ENCODE measurements at places on chromosomes 1 and 21.

DNA sequence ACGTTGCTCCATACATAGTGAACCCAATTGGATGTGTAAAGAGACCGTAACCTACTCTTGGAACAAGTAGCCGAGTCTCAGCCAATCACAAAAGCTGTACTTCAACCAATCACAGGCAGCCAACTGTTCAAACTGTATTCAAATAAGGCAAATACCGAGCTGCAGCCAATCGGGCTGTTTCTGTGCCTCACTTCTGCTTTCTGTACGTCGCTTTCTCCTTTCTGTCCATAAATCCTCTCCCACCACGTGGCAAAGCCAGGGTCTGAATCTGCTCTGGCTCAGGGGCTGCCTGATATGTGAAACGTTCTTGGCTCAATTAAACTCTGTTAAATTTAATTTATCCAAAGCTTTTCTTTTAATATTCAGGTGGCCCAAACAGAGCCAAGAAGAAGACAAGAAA is 210.3 kb downstream of the URB2 start:
- no peak for DNase-seq

DNA sequence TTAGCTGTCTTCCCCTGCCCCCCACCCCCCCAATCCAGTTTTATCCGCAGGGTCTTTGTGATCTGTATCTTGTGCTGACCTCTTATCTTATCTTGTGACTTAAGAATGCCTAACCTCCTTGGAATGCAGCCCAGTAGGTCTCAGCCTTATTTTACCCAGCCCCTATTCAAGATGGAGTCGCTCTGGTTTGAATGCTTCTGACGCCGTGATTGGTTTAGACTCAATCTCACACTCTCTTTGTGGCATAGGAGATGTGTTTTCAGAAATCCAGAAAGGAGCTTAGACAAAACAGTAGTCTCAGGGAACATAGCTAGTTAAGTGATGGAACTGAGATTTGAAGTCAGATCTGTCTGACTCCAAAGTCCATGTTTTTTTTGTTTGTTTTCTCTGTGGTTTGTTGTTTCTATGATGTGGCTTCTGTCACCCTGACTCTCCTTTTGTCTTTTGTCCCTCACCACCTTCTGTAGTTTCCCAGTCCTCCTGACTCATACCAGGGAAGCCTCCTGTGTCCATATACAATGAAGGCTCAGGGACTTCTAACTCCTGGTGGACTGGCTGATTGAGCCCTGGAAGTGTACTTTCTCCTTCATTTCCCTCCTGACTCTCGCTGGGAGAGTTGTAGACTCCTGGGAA is 18.1 kb upstream of the USP24 start:
- DNase-seq, result no peak

DNA sequence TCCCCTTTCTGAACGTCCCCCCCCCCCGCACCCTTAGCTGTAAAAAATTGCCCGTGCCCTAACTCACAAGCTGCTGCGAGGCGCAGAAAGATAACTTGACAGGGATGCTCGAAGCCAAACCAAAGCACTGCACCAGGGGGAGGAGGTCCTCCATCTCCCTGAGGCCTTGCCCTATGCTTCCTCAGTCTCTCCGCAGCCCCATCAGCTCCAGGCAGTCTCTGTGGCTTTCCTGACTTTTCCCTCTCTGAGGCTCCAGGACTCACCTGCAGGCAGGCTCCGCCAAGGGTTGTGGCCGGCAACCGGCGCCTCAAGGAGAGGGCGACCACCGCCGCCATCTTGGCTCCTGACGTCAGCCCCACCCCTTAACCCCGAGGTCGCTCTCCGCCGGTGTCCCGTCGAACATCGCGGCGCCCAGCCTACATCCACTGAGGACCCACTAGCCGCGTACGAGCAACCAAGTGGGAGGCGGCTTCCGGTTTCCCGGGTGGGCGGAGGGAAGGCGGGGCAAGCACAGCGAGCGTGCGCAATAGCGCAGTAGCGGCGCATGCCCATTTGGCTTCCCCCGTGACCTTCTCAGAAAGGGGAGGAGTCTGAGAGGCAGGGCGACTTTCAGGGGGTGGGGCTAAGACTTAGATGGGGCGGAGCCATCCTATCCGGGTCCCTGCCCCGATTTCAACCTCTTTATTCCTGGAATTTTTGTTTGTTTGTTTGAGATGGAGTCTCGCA is at the start of gene SDHB:
Gene SDHB, minus strand, starts transcription at position 348 of the 726 bp plus-strand sequence. Its CDS starts 13 bp downstream, at position 335.
- peak; percentile 98 for DNase-seq

DNA sequence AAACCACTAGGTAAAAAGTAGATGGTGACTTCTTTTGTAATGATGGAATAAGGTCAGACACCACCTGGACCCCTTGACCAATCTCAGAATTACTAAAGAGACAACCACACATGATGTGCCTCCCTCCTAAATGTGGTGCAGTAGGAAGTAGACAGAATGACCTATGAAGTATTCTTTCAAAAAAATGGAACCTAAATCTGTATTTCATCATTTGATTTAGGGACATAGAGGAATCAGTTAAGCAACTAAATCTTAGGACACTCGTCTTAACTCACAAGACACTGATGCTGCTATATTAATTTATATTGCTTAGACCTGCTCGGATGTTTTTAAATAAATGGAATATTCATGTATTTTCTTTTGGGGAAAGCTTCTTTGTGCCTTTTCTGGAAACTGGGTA is 80.9 kb upstream of the IRF2BP2 start:
- no peak for DNase-seq

- DNase-seq, result no peak
Measured at GRCh38 chr1:212691561-212692071, 8.0 kb downstream of the BATF3 start.

DNA sequence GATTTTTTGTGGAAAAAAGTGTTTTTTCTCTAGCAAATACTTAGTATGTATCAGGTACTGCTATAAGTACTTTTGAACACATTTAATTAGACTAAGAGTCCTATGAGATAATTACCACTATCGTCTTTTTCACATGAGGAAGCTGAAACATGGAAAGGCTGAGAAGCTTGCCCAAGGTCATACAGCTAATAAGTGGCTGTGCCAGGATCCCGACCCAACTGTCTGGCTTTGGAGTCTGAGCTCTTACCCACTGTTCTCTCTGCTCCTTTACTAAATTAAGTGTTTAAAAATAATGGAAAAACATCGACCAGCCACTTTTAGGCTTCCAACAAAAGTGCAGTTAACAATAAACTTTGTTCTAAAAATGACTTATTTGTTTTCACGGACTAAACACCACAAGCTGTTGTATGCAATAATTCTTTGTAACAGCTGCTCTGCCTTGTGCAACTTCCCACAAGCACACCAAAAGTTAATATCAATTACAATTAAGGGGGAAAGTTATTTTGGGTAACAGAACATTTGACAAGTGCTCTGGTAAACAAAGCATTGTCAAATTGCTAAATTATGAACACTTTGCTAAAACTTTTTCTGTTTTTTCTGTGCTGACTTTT is 75.7 kb downstream of the CRB1 start:
- DNase-seq, result no peak

DNA sequence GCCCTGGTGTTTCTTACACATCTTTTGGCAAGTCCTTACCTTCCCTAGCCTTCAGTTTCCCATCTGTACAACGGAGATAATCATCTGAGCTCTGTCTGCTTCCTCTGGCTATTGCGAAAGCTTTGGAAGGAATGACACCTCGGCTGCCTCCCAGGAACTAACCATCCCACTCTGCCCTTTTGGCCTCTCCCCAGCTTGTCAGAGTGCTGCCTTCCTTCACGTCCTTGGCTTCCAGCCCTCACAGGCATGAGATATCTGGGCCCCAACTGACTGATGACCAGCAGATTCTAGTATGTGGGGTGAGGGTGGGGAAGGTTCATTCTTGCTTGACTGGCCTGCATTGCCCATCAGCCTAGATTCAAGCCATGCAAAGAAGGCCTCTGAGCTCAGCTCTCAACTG is 253.1 kb upstream of the FGGY start:
- DNase-seq, result peak; percentile 63

- peak; percentile 91 for DNase-seq
Measured at GRCh38 chr1:109546311-109547109, 1.9 kb upstream of the GNAI3 start.

- DNase-seq, result no peak
Measured at GRCh38 chr1:111884772-111885443, 104.6 kb downstream of the KCND3 start.

DNA sequence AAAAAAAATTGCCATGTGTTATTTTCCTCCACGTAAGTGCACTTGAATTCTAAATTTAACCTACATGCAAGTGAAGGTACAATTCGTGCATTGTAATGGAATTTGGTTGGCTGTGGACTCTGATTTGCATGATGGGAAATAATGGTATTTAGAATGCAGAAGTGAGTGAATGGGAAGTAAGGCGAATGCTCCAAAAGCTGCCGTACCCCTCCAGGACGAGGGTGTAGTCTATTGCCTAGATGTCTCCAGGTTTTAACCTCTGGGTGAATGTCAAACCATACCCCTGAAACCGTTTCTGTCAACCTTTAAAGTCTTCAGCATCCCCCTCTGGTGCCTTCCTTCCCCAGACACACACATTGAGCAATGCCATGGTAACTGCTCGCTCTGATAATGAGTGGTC is 44.5 kb downstream of the KIAA0040 start:
- no peak for DNase-seq

GRCh38 chr21:38434913-38435533 is 63.3 kb downstream of the ERG start:
- peak; percentile 39 for DNase-seq

DNA sequence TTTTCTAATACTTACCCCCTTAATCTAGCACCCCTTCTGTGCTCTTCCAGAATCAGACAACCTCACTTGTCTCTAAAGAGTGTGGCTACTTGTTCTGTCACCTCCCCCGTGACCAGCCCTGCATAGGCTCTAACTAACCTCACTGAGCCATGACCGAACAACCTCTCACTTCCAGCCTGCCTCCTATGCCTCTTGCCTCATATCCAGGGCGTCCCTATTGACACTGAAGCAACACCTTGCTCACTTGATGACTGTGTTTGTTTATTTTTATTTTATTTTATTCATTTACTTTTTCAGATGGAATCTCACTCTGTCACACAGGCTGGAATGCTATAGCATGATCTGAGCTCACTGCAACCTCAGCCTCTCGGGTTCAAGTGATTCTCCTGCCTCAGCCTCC is 235.1 kb upstream of the B3GALT2 start:
- no peak for DNase-seq

DNA sequence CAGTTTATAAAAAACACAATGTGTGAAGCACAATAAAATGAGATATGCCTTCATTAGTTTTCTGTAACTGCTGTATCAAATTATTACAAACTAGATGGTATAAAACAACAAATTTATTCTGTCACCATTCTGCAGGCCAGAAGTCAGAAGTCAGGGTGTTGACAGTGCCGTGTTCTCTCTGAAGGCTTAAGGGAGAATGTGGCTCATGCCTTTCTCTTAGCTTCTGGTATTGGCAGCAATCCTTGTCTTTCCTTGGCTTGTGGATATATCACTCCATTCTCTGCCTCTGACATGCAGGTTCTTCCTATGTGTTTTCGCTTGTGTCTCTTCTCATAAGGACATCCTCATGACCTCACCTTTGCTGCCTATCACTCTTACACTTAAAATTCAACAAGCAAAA is 10.1 kb downstream of the NEK7 start:
- no peak for DNase-seq

- DNase-seq, result no peak
Measured at GRCh38 chr1:156555715-156556114, 16.6 kb downstream of the IQGAP3 start.

DNA sequence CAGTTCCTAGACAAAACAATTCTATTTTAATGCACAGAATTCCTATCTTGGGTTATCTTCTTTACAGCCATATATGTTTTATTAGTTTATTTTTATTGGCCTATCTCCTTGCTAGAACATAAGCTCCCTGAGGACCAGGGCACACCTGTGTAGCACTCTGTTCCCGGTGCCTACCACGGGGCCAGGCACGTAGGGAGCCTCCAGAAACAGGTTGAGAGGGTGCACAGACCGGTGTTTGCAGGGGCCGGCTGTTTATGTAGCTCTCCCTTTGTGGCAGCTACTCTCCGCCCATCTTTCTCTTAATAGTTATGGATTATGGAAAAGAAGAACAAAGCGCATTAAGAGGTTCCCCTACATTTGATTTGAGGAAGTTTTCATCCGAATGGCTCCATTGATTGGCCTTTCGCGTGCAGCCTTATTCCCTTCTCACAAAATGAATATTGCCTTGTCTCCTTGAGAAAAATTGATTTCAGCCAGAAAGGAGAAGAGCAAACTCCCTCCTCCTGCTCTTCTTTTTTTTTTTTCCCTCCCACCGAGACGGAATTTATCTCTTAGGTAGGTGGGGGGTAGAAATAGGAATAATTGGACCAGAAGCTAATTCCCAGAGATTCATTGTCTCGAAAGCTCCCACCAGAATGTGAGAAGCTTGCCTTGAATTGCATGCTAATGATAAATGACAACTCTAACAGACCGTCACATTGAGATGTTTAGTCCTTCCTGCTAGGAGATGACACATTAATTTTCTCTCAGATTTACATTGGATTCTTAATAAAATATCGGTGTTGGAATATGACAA is 447.4 kb downstream of the CAMTA1 start:
- no peak for DNase-seq

- DNase-seq, result peak; percentile 61
Measured at GRCh38 chr1:6280761-6281451, 20.0 kb upstream of the GPR153 start.

- no peak for DNase-seq
Measured at GRCh38 chr1:69377507-69377906, 190.2 kb upstream of the LRRC7 start.

DNA sequence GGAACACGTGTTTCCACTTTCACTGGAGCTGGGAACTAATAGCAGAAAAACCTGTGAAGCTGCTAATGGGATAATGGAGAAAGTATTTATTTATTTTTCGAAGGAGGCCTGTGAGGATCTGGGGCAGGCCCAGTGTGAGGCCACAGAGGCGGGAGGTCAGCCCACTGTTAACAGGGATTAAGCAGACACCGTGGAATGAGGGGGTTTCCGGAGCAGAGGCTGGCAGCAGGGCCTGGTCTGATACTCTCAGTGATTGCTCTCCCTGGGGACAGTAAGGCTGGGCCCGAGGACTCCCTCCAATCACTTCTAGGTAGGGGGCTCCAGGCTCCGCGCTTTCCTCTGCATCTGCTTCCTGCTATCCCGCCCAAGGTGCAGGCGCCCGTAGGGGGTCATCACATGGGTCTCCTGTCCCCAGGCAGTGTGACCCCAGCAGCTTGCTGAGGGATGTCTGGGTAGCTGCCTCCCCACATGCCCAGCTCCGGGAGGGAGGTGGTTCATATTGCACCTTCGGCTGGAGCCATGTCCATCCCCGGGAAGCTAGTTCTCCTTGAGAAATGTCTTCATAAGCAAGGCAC is 28.8 kb upstream of the CDCA8 start:
- no peak for DNase-seq

- no peak for DNase-seq
Measured at GRCh38 chr1:1665815-1666251, 7.0 kb upstream of the CDK11B start.

GRCh38 chr1:52166996-52167753 is 25.3 kb downstream of the ZFYVE9 start:
- DNase-seq, result no peak

- DNase-seq, result peak; percentile 83
Measured at GRCh38 chr1:205523891-205524793, 19.7 kb downstream of the CDK18 start.

DNA sequence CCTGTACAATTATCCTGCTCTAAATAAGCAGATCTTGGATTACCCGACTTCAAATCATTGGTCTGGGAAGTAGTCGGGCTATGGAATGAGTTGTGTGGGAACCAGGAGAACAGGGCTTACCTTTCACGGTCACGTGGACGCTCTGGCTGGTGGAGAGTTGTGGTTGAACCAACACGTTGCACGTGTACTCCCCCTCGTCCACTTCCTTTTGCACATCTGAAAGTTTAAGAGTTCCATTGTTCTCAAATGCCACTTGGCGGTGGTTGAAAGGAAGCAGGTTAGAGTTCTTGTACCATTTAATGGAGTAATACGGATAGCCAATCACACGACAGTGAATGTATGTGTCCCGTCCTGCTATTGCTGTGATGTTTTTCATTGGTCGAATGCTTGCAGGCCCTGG is 470.7 kb downstream of the PCP4 start:
- no peak for DNase-seq
